Activated CD4-positive, alpha-beta T cell treated with anti-CD3 and anti-CD28 coated beads for 24 hours (primary cell): ENCODE measurements at places on chromosomes 6 and 20.

GRCh38 chr6:86820750-86821149 is 116.6 kb upstream of the HTR1E start:
- DNase-seq: no peak

GRCh38 chr20:37518059-37518458 is 3.0 kb upstream of the NNAT start:
- no peak for DNase-seq

DNA sequence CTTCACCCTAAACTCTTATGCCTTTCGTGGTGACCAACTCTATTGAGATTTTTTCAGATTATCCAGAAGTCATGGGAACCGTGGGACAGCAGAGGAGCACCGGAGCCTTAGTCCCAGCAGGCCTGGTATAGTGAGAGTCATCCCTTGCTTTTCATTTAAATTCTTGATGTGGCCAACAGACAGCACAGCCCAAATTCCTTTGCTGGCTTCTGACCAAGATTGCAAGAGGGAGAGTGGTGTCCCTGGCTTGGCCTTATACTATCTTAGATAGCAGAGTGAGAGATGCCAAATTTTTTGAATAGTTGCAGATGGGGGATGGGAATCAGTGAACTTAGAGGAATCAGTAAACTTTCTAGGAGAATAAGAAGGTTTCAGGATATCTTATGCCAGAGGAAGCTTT is 7.8 kb downstream of the STX11 start:
- no peak for DNase-seq

- DNase-seq: no peak
These were observed 3.4 kb upstream of the TNXB start for GRCh38 chr6:32112431-32112980.

DNA sequence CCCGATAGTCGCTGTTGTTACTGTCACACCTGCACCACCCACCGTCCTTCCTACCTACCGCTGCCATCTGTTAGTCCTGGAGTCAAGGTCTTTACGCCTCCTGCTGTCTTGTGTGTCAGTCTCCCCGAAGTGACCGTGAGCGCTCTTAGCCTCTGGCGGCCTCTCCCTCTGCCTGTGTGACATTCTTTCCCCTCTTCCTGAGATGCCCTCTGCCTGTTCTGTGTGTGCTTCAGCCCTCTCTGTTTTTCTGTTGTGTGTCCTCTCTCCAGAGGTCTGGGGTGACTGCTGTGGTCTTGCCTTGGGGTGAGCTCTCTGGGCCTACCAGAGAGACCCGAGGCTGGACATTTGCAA is 54.9 kb downstream of the TCP11 start:
- no peak for DNase-seq

DNA sequence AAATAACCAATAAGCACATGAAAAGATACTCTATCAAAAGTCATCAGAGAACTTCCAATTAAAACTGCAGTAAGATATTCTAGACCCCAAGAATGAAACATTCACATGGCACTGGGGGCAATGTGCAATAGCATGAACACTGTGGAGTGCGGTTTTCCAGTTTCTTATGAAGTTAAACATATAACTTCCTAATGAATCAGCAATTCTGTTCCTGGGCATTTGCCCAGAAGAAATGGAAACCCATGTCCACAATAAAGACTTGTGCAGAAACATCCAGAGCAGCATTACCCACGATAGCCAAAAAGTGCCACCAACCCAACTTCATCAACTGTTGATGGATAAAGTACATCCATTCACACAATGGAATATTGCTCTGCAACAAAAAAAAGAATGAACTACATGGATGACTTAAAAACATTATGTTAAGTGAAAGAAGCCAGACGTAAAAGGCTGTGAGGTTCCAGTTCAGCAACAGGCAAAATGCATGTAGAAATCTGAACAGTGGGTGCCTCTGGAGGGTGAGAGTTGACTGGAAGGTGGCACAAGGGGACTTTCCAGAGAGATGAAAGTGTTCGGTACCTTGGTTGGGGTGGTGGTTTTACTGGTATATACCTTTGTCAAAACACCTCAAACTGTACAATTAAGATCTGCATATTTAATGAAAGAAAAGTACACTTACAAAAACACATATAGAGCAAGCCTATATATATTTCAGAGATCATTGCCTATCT is 207.2 kb upstream of the ECI2 start:
- DNase-seq: no peak

GRCh38 chr6:2035826-2036709 is 209.3 kb downstream of the GMDS start:
- DNase-seq: no peak
